NCI-H524 (cell line): ENCODE measurements at places on chromosomes 5 and 9.

DNA sequence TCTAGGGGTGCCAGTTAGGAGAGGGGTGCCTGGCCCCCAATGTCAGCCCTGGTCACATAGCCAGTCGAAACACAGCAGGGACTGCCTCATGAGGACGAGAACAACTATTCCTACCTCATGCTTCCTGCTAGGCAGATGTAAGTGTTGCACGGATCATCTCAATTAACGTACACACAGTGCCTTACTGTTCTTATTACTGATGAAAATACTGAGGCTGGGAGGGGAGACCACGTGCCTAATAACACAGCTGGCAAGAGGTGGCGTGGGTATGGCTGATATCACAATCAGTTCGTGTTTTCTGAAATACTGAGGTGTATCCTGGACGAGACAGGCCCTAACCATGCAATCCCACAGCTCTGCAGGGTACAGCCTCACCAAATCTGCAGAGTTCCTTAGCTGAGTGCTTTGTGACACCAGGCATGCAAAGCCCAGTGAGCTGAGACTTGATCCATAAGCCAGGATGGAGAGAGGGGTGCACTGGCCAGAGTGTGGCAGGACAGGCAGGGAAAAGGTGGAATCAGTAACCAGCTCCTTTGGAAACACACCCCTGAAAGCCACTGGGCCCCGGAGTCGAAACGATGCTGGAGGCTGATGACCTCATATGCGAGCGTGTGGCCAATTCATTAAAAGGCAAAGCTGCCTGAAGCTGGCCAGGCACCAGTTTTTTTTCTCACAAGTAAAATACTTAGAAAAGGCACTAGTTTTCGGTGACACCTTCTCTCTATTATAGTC, 63.9 kb downstream of the PRRT1B start:
- no peak for DNase-seq

DNA sequence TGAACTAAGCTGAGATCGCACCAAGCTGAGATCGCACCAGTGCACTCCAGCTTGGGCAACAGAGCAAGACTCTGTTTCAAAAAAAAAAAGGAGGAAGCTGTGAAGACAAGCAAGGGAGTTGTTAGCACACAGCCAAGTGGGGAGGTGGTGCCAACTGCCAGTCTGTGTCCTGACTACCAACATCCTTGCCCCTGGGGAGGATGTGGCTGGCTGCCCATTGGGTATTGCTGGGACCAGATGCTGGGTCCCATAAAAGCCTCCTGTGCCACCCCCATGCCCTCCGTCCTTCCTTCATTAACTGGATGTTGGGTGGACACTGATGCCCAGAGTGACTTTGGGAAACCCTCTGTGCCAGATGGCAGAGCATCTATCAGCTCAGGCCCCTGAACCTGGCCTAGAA, 157.1 kb upstream of the COL5A1 start:
- no peak for DNase-seq

DNA sequence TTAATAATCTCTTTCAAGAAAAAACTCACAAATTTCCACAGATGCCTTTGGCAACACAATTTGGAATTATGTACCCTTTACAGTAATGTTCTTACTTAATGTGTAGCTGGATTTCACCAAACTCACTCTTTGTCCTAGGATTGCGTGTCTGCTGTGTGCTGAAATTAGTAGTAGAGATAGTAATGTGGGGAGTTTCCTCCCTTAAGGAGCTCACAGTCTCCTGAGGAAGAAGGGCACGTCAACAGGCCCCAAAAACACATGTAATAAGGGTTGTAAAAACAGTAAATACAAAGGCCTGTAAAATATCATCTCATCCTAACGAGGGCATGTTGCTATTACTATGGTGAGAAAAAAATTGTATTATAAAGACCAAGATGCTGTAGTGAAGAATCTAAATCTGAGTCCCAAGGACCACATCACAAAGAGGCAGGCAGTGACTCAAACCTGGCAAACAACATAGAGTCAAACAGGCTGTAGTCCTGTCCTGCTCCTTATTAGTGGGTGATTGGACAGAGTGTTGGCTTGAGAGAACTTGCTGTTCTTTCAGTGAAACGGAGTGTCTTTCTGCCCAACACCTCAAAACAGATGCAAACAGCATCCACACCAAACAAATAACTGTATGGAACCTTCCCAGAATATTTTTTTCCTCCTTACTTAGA, 83.2 kb upstream of the PAPPA start:
- no peak for DNase-seq

DNA sequence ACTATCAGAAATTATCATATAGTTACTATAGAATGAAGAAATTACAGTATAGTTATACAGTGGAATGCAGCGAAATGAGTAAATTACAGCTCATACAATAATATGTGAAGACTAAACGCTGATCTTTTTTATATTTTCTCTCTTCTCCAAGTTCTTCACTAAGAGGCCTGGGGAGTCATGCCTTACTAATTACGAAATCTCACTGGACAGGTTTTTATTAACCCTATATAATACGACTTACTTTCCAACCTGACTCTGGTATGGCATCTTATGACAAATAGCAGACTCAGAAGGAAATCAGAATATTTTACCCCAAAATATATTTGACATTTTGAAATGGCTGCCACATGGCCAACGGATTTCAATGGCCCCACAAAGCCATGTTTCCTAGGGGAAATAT, 9.1 kb downstream of the CARNMT1 start:
- no peak for DNase-seq

DNA sequence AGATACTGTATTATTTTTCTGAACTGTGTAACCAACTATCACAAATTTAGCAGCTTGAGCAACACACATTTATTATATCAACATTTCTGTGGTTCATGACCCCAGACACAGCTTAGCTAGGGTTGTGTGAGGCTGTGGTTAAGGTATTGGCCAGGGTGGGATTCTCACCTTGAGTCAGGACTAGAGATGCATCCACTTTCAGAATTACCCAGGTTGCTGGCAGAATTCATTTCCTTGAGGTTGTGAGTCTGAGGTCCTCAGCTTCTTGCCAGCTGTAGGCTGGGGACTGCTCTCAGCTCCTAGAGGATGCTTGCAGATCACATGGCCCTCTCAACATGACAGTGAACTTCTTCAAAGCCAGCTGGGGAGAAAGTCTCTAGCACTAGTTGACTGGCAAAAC, 122.5 kb upstream of the RASGRF2 start:
- DNase-seq: no peak
